ENCODE measurements at places on chromosomes 4 and X.
A peak's percentile ranks its signal among the peaks of the same experiment; 100 is the strongest.

GRCh38 chr4:76830964-76831703 is 66.8 kb downstream of the SOWAHB start:
- no peak for DNase-seq

DNA sequence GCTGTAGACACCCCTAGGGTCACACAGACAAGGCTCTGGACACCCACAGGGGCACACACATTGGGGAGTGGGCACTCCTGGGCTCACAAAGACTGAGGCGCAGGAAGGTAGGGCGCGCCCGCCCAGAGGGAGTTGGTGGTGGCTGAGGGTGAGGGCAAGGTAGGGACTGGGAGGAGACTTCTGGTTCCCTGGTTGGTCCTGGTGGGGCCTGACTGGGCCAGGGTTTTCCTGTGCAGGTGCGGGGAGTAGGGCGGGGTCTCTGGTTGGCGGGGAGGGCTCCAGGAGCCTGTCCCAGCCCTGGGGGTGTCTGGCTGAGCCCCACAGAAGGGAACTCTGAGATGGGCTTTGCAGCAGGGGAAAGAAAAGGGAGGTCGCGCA is 6.7 kb upstream of the WAS start:
- no peak for DNase-seq

GRCh38 chr4:1571165-1572009 is 112.7 kb downstream of the FAM53A start:
- DNase-seq = no peak

- DNase-seq = peak; percentile 84
Measured at GRCh38 chrX:102515975-102516941, at the start of gene TMSB15A. TSS of gene TMSB15A (minus strand) at chrX:102516739.

- DNase-seq = no peak
Measured at GRCh38 chr4:174069848-174070330, 213.6 kb downstream of the FBXO8 start.

- DNase-seq = no peak
Measured at GRCh38 chr4:66045913-66046312, 375.6 kb upstream of the EPHA5 start.

- no peak for DNase-seq
Measured at GRCh38 chr4:107780665-107781064, 44.1 kb upstream of the SGMS2 start.

DNA sequence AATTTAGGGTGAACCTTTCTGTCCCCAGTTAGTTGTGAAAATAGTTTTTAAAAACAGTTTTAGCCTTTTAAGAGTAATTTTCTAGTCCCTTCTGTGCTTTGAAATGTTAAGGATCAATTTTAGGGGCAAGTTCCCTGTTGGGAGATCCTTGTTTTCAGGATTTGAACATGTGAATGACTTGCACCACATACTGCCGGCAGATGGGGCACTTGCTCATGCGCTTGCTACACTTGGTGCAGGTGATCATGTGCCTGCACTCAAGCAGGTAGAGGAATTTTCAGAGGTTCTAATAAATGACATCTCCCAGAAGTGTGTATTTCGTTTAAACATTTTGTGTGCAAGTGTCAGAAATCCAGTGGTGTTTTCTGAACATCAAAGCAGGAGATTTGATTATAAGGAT is 195.9 kb downstream of the CHM start:
- DNase-seq = no peak

DNA sequence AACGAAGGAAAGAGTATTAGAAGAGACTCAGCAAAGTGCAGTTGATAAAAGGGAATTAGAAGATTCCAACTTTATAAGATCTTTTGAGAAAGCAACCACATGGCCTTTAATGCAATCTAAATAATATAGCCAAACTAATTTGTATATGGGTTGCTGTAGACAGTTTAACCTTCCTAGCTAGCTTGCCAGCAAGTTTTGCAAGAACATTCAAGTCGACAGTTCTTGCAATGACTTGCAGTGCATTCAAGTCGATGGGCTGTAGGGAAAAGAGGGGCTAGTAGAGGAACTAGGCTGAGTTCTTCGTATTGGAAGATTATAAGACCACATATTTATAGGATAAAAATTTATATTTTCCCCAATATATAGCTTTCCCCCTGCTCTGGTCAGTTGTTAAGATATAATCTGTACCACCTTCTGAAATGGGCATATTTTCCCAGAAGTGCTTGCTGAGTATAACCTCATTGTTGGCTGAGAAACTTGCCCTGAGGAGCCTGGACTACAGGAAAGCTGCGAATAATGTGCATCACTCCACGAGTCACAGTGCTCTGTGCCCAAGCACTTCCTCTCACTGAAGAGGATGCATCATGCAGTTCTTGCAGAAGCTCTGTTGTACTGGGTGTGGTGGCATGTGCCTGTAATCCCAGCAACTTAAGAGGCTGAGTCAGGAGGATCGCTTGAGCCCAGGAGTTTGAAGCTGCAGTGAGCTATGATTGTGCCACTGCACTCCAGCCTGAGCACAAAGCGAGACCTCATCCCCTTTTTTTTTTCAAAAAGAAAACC is 56.7 kb downstream of the DOCK11 start:
- no peak for DNase-seq

DNA sequence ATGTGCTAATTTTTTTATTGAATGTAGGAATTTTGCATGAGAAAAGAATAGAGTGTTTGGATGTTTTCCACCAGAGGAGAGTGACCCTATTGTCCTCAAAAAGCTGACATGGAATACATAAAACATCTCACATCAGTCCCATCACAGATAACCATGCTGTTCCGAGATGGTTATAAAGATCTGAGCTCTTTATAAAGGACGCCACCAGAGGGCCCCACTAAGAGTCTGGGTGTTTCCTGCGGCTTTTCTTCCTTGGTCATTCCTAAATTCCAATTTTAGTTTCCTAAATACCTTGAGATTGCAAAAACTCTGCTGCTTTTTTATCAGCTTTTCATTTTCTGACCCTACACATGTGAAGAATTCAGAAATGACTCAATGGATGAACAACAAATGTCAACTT is 504.5 kb upstream of the FRG1 start:
- DNase-seq = no peak

GRCh38 chr4:100414016-100414790 is 103.6 kb downstream of the EMCN start:
- no peak for DNase-seq

- no peak for DNase-seq
Measured at GRCh38 chr4:23036503-23036902, 343.8 kb downstream of the GBA3 start.

DNA sequence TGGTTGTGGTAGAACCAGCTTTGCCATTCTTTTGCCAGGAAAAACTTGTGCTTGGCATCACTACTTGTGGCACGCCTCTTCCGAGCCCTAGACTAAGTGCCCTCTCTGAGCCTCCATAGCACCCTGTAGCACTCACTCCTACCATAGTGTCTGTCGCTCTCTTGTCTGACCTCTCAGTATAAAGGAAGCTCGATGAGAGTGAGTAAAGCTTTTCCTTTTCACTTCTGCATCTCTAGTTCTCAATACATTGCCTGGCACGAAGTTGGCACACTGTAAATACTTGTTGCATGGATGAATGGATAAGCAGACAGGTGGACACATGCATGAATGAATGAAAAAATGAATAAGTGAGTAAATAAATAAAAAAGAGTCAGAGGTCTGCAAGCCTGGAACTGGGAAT is 48.3 kb downstream of the TLR10 start:
- DNase-seq = no peak

GRCh38 chrX:100995469-100995868 is 26.0 kb downstream of the ARL13A start:
- DNase-seq = no peak

- DNase-seq = no peak
Measured at GRCh38 chrX:2502120-2502667, 1.4 kb upstream of the DHRSX start.

DNA sequence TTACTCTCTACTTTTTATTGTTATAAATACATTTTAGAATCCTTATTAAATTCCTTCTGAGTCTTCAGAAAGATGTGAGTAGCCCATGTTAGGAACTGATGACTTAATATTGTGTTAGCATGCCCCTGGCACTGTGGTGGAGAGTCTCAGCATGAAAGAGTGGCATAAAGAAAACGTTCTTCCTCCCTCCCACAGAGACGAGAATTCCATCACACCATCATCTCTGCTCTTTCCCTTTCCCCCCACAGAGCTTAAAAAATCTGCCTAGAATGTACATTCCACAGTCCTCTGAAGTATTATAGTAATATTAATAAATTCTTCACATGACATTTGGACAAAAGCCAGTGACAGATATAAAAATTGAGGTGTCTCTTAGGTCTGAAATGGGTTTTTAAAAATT is 117.8 kb upstream of the DKK2 start:
- DNase-seq = no peak

DNA sequence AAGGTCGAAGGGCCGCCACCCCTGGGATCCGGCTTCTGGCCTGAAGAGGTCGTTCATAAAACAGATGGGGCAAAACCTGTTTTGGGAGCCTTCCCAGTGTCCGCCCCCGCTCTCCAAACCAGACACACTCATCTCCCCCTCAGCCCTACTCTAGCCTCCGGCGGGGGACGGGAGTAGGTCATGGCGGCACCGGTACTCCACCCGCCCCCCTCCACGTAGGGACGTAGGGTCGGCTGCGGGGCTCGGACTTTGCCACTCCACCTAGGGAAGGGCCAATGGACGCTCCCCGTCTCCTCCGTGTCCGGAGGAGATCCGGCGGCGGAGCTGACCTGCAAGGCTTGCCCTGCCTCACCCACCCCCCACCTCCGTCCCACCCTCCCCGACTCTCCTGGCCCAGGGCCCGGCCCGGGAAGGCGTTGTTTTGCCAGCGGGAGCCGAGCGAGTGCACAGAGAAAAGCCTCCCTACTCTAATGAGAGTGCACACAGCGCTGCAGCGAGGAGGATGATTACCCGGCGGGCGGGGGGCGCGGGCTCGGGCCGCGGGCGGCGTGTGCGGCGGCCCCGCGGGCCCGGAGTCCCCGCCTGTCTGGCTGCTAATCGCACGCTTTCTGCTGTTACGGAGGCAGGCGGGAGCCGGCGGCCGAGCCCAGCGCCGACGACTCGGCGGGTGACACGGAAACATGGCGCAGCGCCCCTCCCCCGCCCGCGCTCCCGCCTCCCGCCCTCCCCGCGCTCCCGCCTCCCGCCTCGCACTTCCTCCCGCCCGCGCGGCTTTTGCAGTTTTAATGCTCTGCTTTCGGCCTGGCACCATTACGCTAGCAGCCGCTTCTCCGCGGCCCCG is 8.3 kb upstream of the BCOR start:
- peak; percentile 84 for DNase-seq

DNA sequence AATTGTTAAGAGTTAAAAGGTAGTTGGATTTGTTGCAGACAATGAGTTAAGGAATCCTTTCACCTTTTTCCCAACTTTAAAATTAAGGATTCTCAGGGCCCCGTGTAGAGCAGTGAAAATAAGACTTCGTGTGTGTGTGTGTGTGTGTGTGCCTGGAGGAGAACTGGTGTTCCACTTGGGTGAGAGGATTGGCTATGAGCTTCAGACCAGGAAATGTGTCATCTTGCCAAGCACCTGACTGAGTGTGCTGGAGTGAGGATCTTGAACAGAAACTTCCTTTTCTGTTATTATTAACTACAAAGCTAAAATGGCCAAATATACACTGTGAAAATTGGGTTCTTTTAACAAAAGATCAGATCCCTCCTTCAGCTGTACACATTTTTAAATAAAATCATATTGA is 113.1 kb upstream of the VCX2 start:
- no peak for DNase-seq

DNA sequence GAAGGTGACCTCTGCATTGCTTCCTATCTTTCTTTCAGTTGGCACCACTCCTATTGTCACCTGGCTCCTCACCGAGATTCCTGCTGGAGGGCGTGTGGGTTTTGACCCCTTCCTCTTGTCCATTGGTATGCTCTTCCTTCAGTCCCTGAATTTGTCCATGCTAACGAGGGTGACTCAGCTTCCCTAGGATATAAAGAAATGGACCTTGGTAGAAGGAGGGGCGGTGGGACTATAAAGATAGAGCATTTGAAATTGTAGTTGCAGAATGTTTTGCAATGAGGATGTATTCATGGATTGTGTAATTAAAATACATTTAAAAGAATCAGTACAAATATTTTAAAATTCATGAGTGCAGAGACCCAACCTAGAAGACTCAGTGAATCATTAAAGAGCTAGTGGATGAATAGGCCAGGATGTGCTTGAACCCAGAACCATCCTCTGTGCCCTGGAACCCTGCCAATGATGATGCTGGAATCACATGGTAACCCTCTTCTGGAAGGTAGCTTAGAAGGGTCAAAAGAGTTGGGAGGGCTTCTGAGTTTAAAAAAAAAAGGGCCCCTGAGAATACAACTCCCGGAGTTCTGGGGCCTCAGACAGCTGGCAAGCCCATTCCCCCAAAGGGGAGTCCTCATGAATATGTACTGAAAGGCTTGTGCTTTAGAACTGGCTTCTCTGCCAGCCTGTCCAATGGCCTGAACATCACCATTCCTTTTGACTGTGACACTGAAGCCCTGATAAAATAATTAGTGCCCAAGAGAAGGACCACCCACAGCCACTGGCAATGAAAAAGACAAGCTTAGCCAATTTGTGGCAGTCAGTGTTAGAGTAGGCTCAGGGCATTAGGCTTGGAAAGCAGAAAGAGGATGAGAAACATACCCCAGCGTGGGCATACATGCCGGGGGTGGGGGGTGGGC is 8.0 kb downstream of the XPNPEP2 start:
- DNase-seq = no peak

GRCh38 chr4:8763966-8764901 is 107.4 kb downstream of the HMX1 start:
- DNase-seq = no peak

All from ecto neural progenitor cell (in vitro differentiated cells).